DND-41 (cell line): ENCODE measurements at places on chromosomes 6 and 20.

- DNase-seq, result peak; percentile 9
Observed at GRCh38 chr20:53187392-53188068, 215.4 kb downstream of the TSHZ2 start.

- no peak for DNase-seq
Observed at GRCh38 chr6:16496210-16496609, 257.8 kb downstream of the GMPR start.

DNA sequence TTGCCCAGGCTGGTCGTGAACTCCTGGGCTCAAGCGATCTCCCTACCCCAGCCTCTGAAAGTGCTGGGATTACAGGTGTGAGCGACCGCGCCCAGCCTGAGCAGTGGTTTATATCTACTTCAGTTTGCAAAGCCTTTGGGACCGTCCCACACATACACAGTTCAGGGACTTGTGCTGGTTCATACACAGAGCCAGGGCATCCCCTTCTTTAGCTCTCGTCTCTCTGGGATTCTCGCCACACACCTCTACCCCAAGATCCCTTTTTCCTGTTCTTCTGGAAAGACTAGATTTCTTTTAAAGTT lies 12.5 kb downstream of the CAP2 start:
- DNase-seq, result no peak

- DNase-seq, result no peak
Observed at GRCh38 chr6:155301867-155302266, 12.4 kb downstream of the TFB1M start.

DNA sequence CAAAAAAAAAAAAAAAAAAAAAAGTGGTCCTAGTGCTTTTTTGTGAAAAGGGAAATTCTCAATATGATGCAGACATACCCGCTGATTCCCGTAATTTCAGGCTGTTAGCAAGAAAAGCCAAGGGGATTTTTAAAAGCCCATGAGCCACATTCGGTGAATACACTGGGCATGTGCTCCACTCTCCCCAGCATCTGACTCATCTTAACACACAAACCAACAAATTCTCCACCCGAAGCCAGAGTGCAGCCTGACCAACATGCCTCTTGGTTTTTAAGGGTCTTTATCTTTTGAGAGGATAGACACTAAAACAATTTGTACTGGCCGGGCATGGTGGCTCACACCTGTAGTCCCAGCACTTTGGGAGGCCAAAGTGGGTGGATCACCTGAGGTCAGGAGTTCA lies 45.5 kb upstream of the CD83 start:
- DNase-seq, result no peak

GRCh38 chr20:49701241-49701790 lies 12.4 kb downstream of the B4GALT5 start:
- no peak for DNase-seq

GRCh38 chr6:9126878-9127560 lies 691.7 kb upstream of the SLC35B3 start:
- no peak for DNase-seq

DNA sequence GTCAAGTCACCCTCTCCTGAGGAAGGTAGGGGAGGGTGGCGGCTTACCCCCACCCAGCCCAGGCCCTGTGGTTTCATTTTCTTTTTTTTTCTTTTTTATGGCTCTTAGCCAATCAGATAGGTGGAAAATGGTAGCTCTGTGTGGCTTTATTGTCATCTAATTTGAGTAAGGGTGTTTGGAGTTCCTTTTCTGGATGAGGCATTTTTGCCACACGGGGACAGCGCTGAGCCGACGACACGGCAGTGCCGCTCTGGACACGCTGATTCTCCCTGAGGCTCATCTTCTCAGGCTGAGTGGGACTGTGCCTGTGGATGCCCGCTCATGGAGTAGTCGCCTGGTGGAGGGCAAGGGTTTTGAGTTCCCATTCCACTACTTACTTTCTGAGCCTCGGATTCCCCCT lies 37.6 kb upstream of the ANGPT4 start:
- DNase-seq, result no peak

DNA sequence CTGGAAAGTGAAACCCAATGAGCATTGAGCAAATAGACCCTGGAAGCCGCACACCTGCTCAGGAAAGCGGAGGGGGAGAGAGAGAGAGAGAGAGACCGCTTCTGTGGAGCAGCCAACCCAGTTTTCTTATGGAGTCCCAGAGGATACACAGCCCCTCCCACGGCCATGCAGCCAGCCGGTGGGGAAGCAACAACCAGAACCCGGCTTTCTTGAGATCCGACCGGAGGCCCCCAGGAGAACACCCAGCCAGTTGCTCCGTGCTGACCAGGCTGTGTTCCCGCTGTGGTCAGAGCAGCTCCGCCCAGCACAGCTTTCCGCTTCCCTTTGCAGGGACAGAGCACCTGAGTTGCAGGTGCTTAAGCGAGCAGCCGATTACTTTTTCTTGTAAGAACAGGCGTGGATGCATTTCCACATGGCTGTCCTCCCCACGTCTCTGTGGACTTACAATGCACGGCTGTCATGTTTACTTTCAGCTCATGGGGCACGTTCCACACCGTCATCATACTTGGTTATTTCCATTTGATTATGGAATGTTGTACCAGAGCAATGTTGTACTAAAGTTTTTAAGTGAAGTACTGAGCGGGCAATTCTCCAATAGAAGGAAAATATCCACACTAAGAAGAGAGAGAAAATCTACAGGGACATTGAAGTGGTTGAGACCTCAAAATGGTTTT lies 381.9 kb downstream of the THBS2 start:
- DNase-seq, result peak; percentile 19

DNA sequence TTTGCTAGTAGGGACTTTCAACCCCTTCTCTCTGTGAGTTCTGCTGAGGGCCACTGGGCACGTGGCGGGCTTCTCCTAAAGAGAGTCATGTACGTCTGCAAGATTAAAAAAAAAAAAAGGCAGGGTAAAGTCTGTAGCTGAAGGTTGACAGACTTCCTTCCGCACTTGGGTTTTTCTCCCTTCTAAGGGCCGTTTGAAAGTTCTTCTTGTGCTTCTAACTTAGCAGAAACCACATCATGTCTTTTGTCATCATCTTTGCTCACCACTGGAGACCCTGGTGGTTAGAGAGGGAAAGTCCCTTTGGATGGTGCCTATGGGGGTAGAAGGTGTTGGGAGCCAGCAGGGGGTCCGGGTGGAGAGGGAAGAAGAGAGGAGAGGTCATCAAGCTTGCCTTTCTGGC lies 31.4 kb downstream of the PRDM1 start:
- peak; percentile 78 for DNase-seq

DNA sequence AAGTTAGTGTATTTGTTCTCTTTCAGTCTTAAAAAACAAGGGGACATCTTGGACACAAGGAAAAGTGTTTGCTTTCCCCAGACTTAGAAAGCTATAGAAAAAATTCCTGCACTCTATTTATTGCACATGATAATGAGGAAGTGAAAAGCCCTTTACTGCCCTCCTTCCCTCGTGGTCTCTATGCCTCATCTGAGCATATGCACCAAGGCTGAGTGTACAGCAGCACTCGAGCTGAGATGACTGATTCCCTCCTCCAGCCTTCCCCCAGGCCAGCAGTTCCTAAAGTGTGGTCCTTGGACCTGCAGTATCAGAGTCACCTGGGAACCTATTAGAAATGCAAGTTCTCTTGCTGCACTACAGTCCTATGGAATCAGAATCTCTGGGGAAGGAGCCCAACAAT lies 14.3 kb upstream of the LAMP5 start:
- DNase-seq, result no peak

DNA sequence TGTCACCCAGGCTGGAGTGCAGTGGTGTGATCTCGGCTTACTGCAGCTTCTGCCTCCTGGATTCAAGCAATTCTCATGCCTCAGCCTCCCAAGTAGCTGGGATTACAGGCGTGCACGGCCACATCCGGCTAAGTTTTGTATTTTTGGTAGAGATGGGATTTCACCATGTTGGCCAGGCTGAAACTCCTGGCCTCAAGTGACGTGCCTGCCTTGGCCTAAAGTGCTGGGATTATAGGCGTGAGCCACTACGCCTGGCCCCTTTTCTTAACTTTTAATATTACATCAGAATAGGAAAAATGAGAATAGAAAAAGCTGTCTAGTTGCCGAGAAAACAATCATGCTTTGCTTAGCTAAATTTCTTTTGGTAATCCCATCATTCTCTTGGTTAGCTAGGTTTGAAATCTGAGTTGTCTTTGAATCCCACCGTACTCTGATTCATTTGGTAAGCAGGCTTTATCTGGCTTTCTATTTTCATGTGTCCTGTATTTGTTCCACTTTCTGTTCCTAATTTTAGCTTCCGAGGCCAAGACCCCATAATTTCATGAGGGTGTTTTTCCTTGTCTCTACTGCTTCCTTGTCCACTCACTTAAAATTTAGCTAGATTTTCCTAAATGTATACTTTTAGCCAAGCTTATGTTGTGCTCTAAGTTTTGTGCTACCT lies 83.5 kb downstream of the NCOA3 start:
- no peak for DNase-seq
